ENCODE measurements at places on chromosomes 12 and 14.

- H3K27ac ChIP-seq: no peak overlapping the region
- no peaks in the 10 kb centered on the region for H3K4me1 ChIP-seq
- no peak overlapping the region for H3K4me3 ChIP-seq
- H3K36me3 ChIP-seq: no peaks in the 10 kb centered on the region
- DNase-seq: no peak
These were observed 2.8 kb downstream of the ADAM21 start for GRCh38 chr14:70454731-70455130.

- H3K4me1 ChIP-seq: peaks cover 33% of the 10 kb centered on the region
- peaks cover 37% of the 10 kb centered on the region for H3K36me3 ChIP-seq
- DNase-seq: no peak
- H3K27ac ChIP-seq: peak overlapping the region; percentile 43
- no peak overlapping the region for H3K4me3 ChIP-seq
These were observed 73.7 kb downstream of the ESR2 start for GRCh38 chr14:64220466-64220865.

DNA sequence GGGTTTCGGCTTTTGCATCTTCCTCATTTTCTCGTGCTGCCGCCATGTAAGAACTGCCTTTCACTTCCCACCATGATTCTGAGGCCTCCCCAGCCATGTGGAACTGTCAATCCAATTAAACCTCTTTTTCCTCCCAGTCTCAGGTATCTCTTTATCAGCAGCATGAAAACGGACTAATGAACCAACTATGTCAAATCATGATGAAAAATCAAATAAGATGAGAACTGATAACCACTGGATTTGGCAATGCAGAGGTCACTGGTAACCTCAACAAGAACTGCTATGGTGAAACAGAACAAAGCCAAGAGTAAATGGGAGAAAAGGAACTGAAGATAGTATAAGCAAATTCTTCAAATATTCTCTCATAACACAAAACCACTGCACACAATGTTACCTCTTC, 6.0 kb downstream of the EML5 start:
- no peaks in the 10 kb centered on the region for H3K4me1 ChIP-seq
- peaks cover 4% of the 10 kb centered on the region for H3K36me3 ChIP-seq
- no peak overlapping the region for H3K27ac ChIP-seq

DNA sequence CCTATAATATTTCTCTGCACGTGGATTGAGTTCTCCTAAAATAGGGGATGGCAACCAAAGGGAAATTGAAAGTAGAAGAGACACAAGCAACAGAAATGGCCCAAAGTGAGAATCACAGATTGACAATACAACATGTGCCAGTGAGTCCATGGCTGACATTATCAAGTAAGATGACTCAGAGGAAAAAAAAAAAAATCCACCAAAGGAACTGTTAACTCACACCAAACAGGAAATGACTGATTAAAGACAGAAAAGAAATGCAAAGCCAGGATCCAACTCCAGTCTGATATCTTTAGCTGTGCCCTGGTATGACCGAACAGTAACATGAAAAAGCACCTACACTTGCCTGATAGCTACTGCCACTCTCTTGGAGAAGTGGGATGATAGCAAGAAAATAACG, 485.0 kb downstream of the PRKD1 start:
- no peaks in the 10 kb centered on the region for H3K4me1 ChIP-seq
- no peaks in the 10 kb centered on the region for H3K36me3 ChIP-seq
- H3K4me3 ChIP-seq: no peak overlapping the region
- peaks cover 21% of the 10 kb centered on the region for H3K27me3 ChIP-seq
- no peak for DNase-seq

- no peak for DNase-seq
- H3K36me3 ChIP-seq: peaks cover 57% of the 10 kb centered on the region
- no peaks in the 10 kb centered on the region for H3K4me1 ChIP-seq
- no peaks in the 10 kb centered on the region for H3K27me3 ChIP-seq
- no peak overlapping the region for H3K27ac ChIP-seq
These were observed 32.1 kb downstream of the ZFYVE26 start for GRCh38 chr14:67784244-67784823.
